ENCODE measurements at places on chromosomes 12 and 14. TPM values are rescaled to one million over a fixed set of nuclear protein-coding genes. Genes with fewer than 3 reads are reported as not detected.

- no peak for DNase-seq
Observed at GRCh38 chr12:106733660-106734059, 40.8 kb upstream of the RIC8B start.

MSRB3 gene
- 74.1 TPM for total RNA-seq

DNA sequence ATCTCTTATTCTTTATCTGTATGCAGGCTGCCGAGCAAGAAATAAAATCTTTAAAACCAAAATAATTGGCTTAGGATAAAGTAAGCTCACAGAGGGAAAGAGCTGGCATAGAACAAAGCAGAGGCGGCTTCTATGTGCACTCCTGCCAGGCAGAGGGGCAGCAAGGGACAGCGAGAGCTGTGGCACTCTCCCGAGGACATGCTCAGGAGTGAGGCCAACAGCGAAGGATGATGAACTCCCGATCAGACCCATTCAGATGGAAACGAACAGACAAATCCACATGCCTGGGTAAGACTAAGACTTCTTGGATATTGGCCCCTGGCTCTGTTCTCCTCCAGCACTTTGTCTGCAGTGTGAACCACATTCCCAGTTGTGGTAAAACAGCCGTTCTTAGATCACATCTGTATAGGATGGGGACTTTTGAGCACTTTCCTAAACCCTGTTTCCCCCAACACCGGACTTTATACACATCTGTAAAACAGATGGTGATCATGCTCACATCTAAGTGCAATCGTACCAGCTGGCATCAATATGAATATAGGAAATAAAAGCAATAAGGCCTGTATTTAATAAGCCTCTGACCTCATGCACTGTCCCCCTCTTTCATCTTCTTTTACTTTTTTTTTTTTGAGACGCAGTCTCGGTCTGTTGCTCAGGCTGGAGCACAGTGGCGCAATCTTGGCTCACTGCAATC lies 134.1 kb downstream of the PPM1H start:
- DNase-seq = peak; percentile 33

DNA sequence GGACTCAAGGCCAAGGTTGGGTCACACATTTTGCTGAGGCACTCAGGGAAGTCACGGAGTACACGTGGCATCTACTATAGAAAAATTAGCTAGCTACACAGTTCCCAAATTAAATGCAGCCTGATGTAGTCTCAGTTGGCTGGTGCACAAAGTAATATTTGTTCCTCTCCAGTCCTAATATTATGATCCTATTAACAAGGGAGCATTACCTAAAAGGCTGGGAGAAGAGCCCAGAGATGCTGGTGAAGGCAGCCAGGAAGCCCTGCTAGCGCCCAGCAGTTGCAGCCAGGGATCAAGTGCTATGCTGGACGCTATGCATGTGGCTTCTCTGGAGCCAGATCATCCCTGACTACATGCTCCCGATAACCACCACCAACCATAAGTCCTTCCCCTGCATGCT lies 88.0 kb upstream of the GSC start:
- no peak for DNase-seq

DNA sequence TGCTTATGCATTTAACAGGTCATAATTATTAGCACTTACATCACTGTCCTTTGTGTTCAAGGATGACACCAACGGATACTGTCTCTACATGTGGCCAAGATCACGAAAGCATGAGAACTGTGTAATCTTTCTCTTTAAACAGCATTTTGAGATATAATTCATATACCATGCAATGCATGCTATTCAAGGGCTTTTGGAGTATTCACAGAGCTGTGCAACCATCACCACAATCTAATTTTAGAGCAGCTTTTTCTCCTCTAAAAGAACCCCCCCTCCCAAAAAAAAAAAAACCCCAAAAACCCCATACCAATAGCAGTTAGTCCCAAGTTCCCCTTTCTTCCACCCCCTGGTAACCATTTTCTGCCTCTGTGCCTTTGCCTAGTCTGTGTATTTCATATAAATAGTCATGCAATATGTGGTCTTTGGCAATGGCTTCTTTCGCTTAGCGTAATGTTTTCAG lies 60.6 kb downstream of the SPRING1 start:
- no peak for DNase-seq

NKX2-1 gene
- total RNA-seq = not detected

HCAR2 gene
- not detected for total RNA-seq
